ENCODE measurements at places on chromosomes 7 and 10.
A peak's percentile ranks its signal among the peaks of the same experiment; 100 is the strongest.

GRCh38 chr10:85593226-85593772 is 773.3 kb downstream of the GRID1 start:
- no peak for DNase-seq

DNA sequence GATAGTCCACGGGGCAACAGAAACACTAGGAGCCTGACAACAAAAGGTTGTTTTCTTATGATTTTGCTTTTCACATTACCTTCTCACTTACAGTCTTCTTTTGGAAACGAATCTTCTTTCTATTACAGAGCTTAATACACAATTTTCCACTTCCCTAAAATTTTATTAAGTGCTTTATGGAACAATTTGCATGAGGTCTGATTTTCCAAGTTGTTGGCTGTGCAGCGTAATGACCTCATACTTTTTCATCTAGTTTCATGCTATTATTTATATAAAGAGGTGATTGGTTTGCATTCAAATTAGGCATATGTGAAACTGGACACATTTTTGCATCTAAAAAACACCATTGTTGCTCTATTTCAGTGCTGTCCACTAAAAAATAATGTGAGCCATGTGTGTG is 76.7 kb downstream of the CFAP58 start:
- no peak for DNase-seq

DNA sequence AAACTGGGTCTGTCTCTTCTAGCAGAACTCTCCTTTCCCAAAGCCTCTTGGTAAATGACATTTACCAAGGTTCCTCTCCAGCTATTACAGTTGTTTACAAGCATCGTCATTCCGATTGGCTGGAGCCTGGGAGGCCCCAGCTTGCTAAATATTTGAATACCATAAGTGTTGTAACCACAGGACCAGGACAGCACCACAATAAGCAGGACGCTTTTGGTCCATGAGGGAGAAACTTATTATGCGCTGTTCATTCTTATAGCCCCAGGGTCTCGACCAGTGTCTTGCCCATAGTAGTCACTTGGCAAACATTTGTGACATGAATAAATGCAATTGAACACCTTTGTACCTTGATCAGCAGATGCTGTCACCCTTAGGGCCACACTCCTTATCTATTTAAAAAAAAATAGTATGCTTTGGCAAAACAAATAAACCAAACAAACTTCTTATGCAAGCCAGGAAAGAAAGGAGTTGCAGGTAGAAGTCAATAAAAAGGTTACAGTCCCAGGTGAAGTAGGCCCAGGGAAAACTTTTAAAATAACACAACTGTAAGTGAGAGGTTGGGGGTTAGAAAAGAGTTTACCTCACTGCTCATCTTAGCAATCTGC is 32.8 kb downstream of the NRAP start:
- DNase-seq, result no peak

- DNase-seq, result peak; percentile 75
These were observed 60.8 kb upstream of the PPIF start for GRCh38 chr10:79286318-79286951.

DNA sequence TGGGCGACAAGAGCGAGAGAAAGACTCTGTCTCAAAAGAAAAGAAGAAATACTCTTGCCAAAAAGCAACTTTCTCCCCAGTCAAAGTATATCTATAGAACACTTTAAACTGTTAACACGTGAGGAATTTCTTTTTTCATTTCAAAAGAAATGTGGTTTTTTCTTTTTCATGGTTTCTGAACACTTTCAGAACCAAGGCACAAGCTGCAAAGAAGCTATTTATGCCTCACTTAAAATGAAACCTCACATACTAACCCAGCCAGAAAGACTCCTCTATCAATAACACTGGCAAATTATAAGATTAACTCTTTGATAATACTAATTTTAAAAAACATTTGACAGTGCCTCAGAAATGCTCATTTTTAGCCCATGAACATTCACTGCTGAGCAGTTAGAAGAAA is 20.9 kb downstream of the TBX20 start:
- no peak for DNase-seq

GRCh38 chr7:149281508-149282330 is 19.7 kb downstream of the ZNF783 start:
- no peak for DNase-seq

DNA sequence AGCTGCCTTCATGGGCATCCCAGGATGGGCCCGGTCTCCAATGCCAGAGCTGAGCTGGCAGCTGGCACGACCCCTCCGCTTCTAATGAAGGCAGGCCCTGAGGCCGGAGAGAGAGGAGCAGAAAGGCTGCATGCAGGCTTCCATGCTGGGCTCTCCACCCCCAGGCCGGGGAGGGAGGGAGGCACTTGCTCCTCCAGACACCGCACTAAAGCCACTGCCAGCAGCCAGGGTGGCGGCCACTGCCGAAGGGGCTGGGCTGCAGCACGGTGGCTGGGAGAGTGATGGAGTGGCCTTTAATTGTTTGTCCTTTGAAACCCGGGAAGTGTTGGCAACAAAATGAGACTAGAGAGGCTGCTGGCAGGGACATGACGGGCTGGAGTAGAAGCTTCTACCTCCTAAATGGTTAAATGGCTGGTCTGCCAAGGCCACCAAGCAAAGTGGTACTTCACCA is 236.5 kb downstream of the SKAP2 start:
- no peak for DNase-seq

GRCh38 chr7:43648473-43649406 is 65.8 kb downstream of the STK17A start:
- DNase-seq, result peak; percentile 69

GRCh38 chr10:119542357-119542987 is at the start of gene RGS10:
RGS10 (minus strand) TSS chr10:119542719; CDS start chr10:119542638, 81 bp downstream.
- DNase-seq, result peak; percentile 77

- no peak for DNase-seq
These were observed 288.9 kb downstream of the PARD3 start for GRCh38 chr10:34526186-34526585.
